ENCODE measurements at places on chromosomes 5 and 9. TPM values are rescaled to one million over a fixed set of nuclear protein-coding genes. Genes with fewer than 3 reads are reported as not detected.
A peak's percentile ranks its signal among the peaks of the same experiment; 100 is the strongest.

The HTR4 gene
- 0.18 TPM for total RNA-seq

The CEL gene
- 0.18 TPM for total RNA-seq

The EGFLAM gene
- 7.4 TPM for total RNA-seq

The CCT5 gene
- total RNA-seq, result 1,231 TPM

GRCh38 chr5:145936401-145937131 lies at the start of gene SH3RF2:
Gene SH3RF2, plus strand, starts transcription at chr5:145936578. Its CDS starts 1,351 bp downstream, at chr5:145937929.
- DNase-seq, result peak; percentile 96

DNA sequence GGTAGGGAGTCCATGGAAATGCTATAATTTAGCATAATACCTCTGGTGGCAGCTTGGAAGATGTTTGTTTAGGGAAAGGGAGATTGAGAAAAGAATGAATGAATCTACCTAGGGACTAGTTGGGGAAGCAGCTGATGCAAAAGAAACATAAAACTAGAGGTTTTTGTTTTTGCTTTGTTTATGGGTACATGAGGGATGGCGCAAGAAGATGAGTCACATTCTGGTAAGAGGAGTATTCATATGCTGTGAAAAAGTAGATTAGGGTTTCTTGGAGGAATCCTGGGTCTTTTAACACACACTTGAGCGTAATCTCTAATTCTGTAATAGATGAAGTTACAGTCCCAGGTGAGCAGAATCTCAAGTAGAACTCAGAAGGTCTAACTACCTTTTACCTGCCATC lies 17.1 kb downstream of the C9orf43 start:
- no peak for DNase-seq

- DNase-seq, result peak; percentile 31
Observed at GRCh38 chr5:72246954-72247442, 73.0 kb downstream of the MRPS27 start.

DNA sequence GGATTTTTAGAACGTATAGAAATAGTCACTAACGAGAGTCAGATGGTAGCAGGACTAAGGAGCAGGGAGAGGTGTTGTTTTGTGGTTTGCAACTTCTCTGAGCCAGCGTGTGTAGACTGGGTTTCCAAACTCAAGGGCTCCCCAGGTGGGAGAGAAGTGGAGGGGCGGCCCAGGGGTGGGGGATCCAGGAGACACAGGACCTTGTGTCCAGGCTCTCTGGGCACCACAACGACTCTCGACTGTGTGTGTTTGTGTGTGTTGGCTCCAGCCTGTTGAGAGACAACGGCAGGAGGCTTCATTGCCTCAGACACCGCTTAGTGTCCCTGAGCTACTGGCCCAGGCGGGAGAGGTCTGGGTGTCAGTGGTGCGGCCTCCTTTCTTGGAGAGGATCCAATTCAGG lies 934 bp upstream of the FCN1 start:
- no peak for DNase-seq

GRCh38 chr9:107462691-107463090 lies 26.9 kb downstream of the KLF4 start:
- DNase-seq, result peak; percentile 32

All from Daoy (cell line).